ENCODE measurements at places on chromosomes 5 and 9.

DNA sequence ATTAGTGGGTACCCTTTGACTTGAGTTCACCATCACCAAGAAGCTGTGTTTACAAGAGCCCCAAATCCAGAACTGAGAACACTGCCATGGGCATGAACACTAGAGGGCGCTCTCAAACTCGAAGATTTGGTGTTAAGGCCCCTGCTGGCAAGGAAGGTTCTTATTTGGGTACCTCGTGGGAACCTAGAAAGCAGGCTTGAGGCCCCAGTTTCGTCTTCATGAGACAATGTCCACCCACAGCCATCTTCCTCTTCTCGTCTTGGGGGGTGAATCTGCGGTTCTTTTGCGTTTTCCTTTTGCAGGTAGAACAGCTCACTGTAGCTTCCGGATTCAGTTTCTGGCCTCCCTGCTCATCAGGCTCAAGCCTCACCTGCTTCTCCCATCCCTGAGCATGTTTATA, 184.0 kb downstream of the SEMA5A start:
- DNase-seq, result peak; percentile 7

GRCh38 chr9:96044401-96044800, 168.9 kb downstream of the ERCC6L2 start:
- no peak for DNase-seq

DNA sequence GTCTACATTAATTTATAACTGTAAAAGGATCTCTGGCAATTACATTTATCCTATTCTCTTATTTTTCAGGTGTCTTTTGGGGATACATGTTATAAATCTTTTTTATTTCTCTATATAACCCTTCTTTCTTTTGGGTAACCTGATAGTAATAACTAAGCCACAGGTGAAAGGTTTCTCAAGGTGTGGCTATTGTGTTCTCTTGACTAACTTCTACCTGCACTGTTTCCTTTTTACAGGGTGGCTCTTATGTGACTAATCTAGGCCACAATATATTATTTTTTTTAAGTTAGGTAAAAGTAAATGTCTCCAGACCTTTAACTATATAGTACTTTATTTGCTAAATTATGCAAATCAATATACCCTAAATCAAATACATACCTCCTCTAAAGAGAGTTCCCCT, 193.2 kb downstream of the EFNA5 start:
- no peak for DNase-seq

DNA sequence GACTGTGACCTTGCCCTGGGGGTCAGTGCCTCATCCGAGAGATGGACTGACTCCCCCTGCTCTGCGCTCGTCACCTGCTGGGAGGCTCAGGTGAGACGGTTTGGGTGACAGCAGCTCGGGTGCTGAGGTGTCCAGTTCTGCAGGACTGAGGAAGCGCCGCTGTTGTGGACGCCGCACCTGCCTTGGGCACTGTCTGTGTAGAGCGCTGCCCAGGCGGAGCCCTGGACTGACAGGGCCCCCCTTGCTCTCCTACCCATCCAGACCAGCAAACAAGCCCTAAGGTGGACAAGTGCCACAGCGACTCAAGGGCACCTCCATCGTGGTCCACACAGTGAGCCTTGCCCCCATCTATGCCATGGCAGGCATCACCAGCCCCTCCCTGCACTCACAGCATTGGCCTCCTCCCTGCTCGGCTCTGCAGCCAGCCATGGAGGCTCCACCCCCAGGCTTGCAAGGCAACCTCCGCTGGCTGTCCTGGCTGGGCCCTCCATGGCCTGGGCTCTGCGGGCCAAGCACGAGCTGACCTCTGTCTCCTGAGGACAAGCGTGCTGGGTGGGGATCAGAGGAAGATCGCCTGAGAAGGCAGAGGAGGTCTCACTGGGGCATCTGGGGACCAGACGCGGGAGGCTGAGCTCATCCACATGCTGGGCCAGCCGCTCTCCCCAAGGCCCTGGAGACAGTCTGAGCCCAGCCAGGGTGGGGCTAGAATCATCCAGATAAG, 87.1 kb upstream of the COL5A1 start:
- DNase-seq, result no peak

DNA sequence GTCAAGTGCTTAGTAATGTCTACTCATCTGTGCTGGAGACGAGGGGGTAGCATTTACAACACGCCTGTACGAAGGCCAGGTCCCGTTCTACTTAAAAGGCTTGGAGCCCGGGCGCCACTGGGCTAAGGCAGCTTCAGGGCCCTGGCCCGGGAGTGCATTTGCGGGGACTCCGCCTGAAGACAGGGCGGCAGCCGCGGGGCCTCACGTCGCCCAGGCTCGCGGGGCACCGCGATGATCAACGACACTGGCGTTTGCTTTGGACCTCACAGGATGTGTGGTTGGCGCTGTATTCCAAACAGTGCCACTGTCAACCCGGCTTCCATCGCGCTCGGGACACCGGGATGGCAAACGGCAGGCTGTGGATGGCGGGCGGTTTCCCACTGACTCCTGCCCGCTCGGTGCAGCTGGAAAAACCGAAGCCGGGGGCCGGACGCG, 1.1 kb upstream of the TENT4A start:
- DNase-seq, result peak; percentile 28

DNA sequence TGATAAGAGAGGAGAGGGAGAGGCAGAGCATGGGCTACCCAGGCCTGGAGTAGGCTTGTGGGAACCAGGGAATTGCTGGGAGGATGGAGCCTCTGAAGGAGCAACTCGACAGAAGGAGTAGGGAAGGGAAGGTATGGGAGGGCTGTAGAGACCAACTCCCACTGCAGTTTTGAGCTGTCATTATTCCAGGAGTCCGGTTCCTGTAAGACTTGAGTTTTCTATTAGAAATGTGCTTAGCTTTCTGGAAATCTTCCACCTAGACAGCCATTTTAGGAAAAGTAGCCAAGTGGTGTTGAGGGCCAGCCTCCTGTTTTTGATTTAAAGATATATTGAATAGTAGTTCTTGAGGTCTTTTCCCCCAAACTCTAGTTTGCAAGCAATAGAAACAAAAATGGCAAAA, 323.5 kb downstream of the LRRC70 start:
- DNase-seq, result no peak

- no peak for DNase-seq
These were observed 14.9 kb downstream of the APBA1 start for GRCh38 chr9:69657269-69657668.

DNA sequence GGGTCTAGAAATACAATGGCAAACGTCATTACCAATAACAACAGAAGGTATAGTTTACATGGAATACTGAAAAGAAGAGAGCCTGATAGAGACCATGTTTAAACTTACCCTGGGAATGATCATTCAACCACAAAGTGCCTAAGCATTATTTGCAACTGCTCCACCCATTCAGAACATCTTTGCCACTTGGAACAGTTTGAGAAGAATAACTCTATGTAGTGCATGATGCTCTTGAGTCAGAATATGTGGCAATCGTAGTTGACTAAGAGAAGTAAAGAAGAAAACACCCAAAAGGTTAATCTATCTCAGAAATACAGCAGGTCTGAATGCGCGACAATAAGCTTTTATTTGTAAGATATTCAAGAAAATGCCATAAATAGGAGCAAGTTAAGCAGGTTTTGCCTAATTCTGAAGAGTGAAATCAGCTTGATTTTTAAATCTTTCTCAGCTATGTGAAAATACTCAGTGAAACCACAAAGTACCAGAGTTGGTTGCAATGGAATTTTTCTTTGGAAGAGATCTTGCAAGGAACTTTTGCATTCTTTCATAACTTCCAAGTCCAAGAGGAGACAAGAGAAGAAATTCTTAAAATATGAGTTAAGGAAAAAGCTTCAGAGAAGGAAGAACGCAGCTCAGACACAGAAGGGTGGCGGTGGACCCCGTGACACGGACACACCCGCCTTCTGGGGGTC, 64.3 kb downstream of the HABP4 start:
- no peak for DNase-seq

DNA sequence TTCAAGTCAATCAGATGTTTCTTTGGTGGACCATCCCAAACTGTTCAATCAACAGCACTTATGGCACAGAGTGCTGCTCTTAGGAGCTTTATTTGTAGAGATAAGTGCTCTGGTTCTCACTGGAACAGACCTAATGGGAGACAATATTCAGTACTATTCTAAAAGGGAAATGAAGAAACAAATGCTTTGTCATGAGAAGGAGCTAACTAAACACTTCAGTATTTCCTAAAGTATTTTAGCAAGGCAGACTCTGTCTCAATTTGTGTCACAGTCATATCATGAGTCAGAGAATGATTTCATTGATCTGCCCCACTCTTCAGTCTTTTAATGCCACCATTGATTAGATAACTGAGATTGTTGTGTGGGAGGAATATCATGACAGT, 175.3 kb downstream of the SLF1 start:
- DNase-seq, result no peak

DNA sequence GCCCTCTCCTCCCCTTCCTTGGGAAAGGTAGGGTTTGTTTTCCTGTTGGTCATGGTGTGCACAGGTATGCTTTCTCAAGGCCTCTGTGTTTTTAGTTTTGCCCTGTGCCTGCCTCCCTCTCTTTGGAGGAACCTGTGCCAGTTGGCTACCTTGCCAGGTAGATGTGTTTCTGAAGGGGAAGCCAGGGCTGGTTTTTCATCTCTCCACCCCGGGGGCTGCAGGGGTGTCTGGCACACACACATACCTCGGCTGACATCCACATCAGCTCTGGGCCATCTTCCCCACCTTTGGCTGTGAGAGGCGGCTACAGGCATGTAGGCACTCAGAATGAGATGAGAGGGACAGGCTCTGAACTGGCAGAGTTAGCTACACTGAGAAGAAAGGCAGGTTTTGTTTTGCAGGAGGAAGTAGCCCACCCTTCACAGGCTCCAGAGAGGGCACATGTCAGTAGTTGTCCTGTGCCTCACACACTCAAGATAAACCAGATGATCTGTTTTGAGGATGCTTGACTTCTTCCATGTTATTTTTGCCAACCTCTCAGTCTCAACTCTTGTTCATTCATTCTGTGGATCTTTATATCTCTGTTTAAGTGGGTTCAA, 9.7 kb downstream of the RGMB start:
- DNase-seq, result no peak

- peak; percentile 25 for DNase-seq
These were observed 315.6 kb downstream of the MTRR start for GRCh38 chr5:8184455-8185063.

DNA sequence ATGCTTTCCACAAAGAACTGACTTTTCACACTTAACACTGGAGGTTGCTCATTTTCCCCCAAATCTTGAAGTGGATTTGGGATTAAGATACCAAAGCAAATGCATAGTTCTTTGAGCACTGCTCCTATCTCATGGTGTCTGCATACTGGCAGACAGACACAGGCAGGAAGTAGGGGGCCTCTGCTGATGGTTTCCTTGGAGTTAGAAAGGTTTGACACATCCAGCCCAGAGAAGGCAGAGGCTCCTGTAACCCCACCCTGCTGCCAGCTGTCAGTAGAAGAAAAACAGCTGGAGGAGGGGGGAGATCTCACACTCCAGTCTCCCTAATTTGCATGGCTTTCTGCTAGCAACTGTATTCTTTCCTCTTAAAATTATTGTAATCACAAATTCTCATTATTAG, 44.1 kb downstream of the APTX start:
- DNase-seq, result no peak

DNA sequence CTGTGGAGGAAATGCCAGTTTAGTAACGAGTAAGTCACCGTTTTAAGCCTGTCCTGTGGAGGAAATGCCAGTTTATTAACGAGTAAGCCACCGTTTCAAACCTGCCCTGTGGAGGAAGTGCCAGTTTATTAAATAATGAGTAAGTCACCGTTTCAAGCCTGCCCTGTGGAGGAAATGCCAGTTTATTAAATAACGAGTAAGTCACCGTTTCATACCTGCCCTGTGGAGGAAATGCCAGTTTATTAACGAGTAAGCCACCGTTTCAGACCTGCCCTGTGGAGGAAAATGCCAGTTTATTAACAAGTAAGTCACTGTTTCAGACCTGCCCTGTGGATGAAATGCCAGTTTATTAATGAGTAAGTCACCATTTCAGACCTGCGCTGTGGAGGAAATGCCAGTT, 18.9 kb upstream of the PDCD6 start:
- DNase-seq, result no peak

- no peak for DNase-seq
These were observed 36.2 kb downstream of the FBXL17 start for GRCh38 chr5:108345541-108346171.

DNA sequence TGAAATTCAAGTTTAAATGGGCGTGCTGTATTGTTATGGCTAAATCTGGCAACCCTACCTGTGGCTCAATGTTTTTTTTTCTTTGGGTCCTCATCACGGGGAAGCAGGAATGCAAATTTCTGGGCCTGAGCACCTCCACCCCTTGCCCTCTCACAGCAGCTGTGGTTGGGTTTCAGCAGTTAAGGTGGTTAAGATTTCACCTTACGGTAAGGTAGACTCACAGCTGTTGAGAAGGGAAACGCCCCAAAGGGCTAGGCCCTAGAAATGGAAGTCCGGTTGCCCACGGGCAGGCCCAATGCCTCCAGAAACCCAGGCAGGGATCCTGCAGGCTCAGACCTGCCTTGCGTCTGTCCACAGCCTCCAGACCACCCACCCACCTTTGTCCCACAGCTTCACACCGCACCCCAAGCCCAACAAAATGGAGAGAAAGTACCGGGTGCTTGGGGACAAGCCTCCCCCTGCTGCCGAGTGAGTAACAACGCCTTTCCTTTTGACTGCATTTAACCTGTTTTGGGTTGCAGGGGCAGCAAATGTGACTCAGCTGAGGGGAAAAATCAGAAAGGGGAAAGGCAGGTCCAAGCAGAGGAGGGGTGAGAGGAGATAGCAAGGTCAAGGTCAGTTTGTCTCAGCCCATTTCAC, 48.1 kb upstream of the TDRD7 start:
- DNase-seq, result no peak

- no peak for DNase-seq
These were observed 25.7 kb downstream of the TRIO start for GRCh38 chr5:14168793-14169262.

GRCh38 chr5:67578011-67578410, 381.4 kb upstream of the CD180 start:
- DNase-seq, result no peak

- DNase-seq, result no peak
These were observed 718.2 kb downstream of the SEMA5A start for GRCh38 chr5:8827696-8828095.

DNA sequence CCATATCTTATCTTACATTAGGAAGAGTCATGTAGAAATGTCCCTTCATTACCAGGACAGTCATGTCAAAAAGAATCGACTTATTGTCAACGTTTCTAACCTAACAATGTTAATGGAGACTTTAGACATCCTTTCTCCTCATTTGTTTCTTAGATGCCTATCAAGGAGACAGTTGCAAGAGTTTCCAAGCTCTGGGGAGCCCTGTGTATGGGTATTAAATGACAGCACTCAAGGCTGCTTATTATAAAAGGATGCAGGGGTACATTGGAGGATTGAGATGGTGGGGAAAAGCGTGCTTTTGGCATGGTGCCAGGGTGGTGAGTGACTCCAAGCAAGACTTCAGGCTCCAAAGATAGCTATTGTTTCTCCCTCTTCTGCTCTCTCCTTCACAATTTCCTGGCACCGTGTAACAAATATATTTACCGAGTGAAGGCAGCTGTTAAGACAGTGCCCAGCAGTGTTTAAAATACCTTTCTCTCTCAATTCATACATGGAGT, 461.3 kb upstream of the CLINT1 start:
- DNase-seq, result no peak

GRCh38 chr5:138676556-138677193, 76.5 kb upstream of the CTNNA1 start:
- DNase-seq, result no peak
